ENCODE measurements at places on chromosomes 5 and 9.

- DNase-seq = peak; percentile 94
Observed at GRCh38 chr5:150540615-150541396, 32.9 kb downstream of the NDST1 start.

DNA sequence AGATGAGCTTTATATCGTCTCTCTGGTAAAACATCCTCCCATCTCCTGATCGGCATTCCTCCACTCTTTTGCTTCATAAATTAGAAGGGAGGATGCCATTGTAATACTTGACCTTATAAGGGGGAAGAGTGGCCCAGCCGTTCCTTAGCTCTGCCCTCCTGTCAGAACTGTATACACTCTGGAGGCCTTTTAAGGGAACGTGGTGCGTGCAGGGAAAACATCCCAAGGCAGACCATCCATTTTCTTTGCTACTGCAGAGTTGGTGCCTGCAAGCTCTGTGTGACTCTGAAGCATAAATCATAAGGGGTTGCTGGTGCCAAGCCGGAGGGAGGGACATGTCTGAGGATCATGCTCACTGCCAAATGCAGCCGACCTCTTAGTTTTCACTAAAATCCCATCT is 90.4 kb downstream of the PGM5 start:
- DNase-seq = no peak

GRCh38 chr5:53319315-53319714 is 161.1 kb upstream of the FST start:
- no peak for DNase-seq

DNA sequence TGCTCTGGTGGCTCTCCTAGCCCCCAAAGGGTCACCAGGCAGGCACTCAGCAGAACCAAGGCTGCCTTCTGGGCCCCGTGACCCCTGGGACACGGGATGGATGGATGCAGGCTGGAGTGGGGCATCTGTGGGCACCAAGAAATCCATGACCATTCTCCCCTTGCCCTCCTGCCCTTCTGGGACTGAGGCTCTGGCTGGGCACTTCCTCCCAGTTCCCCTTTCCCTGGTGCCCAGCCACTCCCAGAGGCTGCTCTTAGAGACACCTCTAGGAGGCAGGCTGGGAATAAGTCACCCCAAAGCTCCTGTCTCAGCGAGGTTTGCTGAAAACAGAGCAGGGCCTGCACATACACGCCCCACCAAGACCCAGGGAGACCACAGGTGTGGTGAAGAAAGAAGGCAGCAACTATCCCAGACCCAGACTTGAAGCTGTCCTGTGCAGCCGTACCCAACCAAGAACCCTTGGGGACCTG is 943 bp downstream of the STING1 start:
- peak; percentile 44 for DNase-seq

DNA sequence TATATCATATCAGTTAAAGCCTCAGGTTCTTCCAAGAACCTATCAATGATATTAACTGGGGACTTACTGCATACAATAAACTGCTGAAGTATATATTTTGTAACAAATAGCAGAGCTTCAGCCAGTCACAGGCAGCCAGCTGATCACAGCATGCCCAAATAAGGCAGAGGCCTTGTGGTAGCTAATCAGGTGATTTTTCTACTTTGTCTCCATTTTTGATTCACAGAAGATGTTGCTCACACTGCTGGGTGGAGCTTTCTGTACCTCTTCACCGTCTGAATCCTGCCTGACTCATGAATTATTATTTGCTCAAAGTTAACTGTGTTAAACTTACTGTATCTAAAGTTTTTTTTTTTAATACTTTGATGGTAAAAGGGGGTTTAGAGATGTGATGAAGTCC is 357.4 kb downstream of the PSAT1 start:
- DNase-seq = no peak

DNA sequence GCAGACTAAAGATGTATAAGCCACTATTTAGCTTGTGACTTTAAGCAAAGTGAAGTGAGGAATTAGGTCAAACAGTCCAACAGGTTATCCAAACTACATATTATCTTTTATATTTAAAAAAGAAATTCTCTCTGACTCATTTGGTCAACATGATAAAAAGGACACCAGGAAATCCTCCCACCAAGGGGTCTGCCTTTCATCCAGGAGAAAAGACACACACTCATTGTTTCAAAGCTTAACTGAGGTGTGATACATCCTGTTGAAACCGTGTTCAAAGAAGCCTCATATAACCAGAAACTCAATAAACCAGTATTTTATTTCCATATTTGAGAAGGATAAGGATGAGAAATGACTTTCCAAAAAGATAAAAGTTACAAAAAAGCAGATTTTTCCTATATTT is 417.1 kb downstream of the HCN1 start:
- DNase-seq = no peak

GRCh38 chr5:131848662-131849061 is 51.8 kb upstream of the FNIP1 start:
- DNase-seq = peak; percentile 10

DNA sequence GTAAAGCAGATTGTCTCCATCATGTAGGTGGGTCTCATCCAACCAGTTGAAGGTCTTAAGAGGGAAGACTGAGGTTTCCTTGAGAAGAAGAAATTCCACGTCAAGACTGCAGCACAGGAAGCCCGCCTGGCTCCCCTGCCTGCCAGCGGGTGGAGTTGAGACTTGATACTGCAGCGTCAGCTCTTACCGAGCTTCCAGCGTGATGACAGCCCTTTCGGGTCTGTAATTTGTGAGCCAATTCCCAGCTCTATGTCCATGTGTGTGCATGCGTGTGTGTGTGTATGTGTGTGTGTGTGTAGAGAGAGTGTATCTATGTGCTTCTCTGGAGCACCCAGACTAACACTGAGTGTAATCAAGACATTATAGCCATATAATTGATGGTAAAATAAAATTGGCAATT is 379.7 kb upstream of the IRX2 start:
- DNase-seq = no peak

- no peak for DNase-seq
Observed at GRCh38 chr9:114849450-114849849, 43.6 kb upstream of the TNFSF15 start.

- peak; percentile 8 for DNase-seq
Observed at GRCh38 chr5:40826489-40827187, 8.4 kb downstream of the RPL37 start.

GRCh38 chr9:109098960-109099308 is 20.8 kb downstream of the TMEM245 start:
- no peak for DNase-seq

- DNase-seq = no peak
Observed at GRCh38 chr5:172795318-172795977, 24.5 kb upstream of the DUSP1 start.

- no peak for DNase-seq
Observed at GRCh38 chr9:14136646-14137370, 177.1 kb downstream of the NFIB start.

DNA sequence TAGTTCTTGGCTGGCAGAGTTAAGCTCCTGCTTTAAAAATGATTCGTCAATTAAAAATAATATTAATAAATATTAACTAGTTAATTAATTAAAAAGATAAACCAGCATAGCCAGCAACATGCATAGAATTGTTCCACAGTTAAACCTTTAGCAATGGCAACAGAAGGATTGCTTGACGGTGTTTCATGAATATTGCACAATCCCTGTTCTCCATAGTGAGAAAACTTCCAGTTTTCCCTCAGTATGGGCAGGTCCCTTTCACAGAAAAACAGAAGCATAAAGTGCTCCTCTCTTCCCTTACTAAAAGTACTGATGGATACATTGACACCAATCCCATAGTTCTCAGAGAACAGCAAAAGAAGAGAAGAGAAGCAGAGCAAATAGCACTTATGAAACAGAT is 71.4 kb upstream of the CAST start:
- DNase-seq = no peak

DNA sequence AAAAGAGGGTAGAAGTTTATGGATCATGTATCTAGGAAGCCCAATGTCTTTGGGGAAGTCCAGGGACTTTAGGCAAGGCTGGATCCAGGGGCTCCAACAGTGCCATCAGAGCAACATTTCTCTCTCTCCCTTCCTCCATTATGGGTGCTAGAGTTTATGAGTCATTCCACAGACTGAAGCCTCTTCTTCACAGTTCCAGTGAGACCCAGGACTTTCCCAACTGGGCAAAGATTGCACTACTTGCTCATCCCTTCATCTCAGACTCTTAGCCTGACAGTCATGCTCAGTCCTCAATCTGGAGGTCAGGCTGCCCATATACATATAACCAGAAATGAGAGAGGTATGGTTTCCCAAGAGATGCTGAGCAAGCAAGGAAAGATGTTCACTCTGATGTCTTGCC is 110.7 kb downstream of the FEM1C start:
- DNase-seq = peak; percentile 40

DNA sequence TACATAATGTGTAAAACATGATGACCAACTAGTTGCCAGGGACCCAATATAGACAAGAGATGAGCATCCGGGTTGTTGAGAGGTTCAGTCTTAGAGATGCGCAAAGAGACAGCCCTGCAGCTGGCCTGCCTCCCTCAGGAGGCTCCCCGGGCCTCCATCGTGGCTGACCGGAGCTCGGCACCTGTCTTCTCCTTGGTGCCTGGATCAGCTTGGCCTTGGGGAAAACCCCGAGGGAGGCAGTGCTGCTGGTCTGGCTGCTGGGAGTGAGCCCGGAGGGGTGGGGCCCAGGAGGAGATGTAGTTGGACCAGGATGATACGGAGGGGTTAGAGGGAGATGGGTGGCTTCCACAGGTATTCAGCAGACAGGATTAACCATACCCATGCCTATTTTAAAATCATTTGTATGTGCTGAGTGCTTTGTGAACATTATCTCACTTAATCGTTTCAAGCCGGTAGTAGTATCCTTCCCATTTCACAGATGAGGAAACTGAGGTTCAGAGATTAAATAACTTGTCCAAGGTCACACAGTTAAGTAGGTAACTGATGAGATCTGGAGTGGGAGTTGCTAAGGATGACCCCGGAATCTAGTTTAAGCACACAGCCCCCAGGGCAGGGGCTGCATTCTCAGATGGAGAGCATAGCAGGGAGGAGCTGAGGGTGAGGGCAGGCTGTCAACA is 173.8 kb downstream of the COL23A1 start:
- no peak for DNase-seq

DNA sequence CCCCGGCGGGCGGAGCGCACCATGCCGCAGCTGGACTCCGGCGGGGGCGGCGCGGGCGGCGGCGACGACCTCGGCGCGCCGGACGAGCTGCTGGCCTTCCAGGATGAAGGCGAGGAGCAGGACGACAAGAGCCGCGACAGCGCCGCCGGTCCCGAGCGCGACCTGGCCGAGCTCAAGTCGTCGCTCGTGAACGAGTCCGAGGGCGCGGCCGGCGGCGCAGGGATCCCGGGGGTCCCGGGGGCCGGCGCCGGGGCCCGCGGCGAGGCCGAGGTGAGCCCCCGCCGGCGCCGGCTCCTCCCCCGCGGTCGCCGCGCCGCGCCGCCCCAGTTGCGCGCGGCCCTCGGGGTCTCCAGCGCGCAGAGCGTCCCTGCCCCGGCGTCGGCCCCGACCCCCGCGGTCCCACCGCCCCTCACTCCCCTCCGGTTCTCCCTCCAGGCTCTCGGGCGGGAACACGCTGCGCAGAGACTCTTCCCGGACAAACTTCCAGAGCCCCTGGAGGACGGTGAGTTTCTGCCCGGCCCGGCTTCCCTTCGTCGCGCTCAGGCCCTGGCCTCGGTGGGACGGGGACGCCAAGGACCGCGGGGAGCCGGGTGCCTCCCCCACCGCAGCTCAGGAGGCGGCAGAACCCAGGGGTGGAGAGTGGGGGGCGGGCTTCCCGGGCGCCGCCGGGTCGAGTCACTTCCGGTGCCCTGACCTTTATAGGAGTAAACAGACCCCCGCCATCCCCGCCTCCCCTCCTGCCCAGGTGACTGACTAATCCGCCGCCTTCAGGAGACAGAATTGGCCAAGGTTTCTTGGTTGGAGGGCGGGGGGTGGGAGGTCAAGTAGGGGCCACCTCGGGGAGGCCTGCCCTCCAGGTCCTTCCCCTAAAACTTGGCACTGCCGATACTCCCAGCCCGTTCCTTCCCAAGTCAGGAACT is 665 bp downstream of the TCF7 start:
- DNase-seq = peak; percentile 78

DNA sequence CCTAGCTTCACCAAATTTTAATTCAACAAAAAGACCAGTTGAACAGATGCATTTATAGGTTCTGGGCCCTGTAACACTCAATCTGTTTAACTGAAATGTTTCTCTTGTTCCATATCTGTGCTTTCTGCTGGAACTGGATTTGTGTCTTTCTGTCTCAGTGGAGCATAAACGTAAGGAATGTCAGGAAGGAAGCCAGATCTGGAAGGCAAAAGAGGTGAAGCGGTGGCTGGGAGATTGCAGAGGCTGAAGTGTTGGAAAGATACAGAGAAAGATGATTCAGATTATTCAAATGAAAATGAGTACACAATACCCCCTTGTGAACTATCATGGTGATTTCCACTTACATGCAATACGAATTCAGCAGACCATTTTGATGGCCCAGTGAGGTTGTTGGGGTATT is 406.8 kb downstream of the BRINP1 start:
- DNase-seq = no peak

DNA sequence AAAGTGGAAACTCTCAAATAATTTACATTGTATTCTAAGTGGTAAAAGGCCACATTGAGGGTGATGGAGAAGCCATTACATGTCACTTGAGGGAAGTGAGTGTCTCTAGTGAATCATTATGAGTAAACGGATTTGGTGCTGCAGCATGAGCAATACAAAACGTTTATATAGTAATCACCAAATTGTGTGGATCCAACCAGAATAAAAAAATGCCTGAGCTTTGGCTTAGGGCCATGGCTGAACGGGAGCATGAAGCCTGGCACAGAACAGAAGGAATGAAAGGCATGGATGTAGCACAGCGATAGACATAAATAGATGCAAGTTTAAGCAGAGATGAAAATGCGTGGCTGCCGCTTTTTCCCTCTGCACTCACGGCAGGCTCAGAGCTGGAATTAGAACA is 58.3 kb downstream of the PTTG1 start:
- DNase-seq = peak; percentile 11

GRCh38 chr5:68347536-68347935 is 132.0 kb downstream of the PIK3R1 start:
- DNase-seq = no peak

DNA sequence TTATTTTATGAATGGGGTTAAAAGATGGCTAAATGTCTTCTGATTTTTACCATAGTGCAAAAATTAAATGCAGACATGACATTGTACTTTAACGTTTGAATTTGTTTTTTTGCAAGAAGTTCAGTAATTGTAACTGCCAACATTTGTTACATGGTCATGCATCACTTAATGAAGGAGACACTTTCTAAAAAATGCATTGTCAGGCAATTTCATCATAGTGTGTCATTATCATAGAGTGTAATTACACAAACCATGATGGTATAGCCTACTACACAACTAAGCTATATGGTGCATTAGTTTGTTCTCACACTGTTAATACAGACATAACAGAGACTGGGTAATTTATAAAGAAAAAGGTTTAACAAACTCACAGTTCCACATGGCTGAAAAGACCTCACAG is 50.0 kb upstream of the NAA35 start:
- DNase-seq = no peak

DNA sequence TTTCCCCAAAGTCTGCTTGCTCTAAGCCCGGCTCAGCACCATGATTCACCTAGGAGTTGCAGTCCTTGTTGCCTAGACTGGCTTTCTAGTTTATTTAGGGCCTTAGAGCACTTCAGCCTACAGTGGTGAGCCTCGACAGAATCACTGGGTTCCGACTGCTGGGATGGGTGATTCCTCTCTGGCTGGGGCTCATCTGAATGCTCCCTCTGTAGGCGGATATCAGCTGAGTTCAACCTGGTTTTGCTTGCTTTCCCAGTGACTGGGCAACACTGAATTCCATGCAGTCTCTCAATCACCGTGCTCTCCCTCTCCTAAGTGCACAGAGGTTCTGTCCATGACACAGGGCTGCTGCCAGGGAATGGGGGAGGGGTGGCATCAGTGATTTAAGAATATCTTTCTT is 54.1 kb downstream of the OSMR start:
- DNase-seq = no peak

Measured in DMS53 (cell line).